Activated CD8-positive, alpha-beta memory T cell treated with anti-CD3 and anti-CD28 coated beads, Interleukin-2, amount 50 U/mL, for 48 hours (primary cell): ENCODE measurements at places on chromosomes 3 and 15.

DNA sequence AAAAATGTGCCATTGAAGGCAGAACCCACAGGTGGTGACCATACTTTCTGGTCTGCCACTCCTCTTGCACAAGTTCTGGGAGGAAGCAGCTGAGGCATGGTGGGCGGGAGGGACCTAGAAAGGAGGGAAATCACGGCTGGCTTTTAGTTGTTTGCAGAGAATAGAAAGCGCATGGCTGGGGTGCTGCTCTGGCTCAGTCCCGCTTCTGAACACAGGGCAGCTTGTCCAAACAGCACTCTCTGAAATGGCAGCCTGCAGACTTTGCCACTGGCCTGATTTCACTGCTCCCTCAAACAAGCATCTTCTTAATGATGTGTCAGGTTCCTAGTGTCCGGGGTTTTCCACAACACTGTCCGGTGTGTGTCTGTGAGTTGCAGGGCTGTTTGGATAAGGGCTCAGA lies 76.7 kb downstream of the AAGAB start:
- no peak for DNase-seq

GRCh38 chr15:58777107-58777506 lies 6.0 kb downstream of the MINDY2 start:
- no peak for DNase-seq

GRCh38 chr3:138374573-138375134 lies 26.3 kb downstream of the MRAS start:
- no peak for DNase-seq

DNA sequence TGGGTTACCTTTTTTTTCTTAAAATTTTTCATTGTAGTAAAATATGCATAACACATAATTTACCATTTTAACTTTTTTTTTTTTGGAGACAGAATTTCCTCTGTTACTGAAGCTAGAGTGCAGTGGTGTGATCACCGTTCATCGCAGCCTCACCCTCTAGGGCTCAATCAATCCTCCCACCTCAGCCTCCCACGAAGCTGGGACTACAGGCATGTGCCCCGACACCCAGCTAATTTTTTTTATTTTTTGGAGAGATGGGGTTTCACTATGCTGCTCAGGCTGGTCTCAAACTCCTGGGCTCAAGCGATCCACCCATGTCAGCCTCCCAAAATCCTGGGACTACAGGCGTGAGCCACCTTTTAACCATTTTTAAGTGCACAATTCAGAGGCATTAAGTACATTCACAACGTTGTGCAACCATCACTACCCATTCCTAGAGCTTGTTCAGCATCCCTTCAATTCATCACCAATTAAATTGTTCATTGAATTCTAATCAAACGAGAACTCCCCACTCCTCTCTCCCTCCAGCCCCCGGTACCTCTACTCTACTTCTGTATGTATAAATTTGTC lies 44.6 kb downstream of the BHLHE40 start:
- no peak for DNase-seq

- no peak for DNase-seq
Observed at GRCh38 chr3:46965151-46965550, 11.4 kb downstream of the CCDC12 start.

GRCh38 chr3:123790254-123791072 lies 93.7 kb downstream of the MYLK start:
- DNase-seq = no peak

DNA sequence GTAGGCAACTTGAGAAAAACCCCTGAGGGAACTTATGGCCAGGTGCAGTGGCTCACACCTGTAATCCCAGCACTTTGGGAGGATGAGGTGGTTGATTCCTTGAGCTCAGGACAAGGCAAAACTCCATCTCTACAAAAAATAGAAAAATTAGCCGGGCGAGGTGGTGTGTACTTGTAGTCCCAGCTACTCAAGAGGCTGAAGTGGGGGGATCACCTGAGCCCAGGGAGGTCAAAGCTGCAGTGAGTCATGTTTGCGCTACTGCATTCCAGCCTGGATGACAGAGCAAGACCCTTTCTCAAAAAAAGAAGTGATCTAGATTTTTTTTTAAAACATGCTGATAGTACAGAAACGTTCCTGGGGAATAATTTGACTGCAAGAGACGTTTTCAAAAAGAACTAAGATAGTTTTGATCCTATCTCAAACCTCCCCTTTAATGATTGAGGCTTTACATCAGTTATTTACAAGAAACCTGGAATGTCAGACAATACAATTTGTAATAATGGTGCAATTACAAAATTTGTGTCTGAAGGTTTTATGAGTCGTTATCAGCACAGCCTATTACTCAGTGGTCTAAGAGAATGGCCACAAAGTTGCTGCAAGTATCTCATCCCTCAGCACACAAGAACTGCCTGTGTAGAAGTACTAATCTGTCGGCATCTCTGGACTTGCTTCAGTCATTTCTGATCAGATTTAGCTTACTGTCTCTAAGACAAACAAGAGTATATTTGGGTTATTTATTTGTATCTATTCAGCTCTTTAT lies 32.2 kb upstream of the KLHL25 start:
- no peak for DNase-seq

GRCh38 chr3:12181301-12181700 lies 22.6 kb upstream of the TIMP4 start:
- no peak for DNase-seq
